ENCODE measurements at places on chromosomes 12 and 14.

DNA sequence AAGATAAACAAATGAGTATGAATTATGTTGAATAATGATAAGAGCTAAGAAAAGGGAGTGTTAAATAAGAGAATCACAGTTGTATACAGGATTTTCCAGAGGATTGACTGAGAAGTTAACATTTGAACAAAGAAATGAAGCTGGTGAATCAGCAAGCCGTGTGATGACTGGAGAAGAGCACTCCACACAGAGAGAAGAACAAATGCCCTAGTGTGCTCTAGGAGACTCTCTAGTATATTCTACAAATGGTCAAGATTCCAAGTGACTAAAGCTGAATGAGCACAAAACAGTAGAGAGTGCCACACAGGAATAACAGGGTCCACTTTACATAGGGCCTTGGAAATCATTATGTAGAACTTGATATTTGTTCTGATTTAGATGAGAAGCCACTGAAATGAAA lies 587.1 kb upstream of the ATXN7L3B start:
- peak; percentile 44 for DNase-seq

- no peak for DNase-seq
These were observed 4.1 kb downstream of the OTX2 start for GRCh38 chr14:56805992-56806727.

GRCh38 chr12:46490635-46491034 lies 118.1 kb upstream of the SLC38A2 start:
- no peak for DNase-seq

- DNase-seq = no peak
These were observed 479.4 kb upstream of the DCN start for GRCh38 chr12:91662021-91662420.

GRCh38 chr12:78034025-78034424 lies 203.3 kb downstream of the NAV3 start:
- no peak for DNase-seq

- no peak for DNase-seq
These were observed 121.7 kb downstream of the ZNF664 start for GRCh38 chr12:124094733-124095132.

- DNase-seq = no peak
These were observed 12.1 kb downstream of the CSRP2 start for GRCh38 chr12:76866726-76867125.

DNA sequence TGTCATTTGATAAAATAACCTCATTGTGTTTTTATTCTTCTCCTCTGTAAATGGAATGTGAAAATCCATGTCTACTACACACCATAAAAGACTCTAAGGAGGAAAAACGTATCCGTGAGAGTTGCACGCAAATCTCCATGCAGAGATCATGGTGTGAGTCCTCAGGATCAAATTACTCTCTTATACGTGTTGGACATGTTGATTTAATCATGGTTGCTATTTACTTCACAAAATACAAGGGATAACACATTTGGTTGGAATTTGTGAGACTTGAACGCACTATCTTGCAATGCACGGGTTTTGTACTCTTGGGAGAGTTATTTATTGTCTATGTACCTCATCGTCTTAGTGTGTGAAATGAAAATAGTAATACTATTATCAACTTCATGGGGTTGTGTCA lies 128.0 kb upstream of the RASSF8 start:
- DNase-seq = no peak

DNA sequence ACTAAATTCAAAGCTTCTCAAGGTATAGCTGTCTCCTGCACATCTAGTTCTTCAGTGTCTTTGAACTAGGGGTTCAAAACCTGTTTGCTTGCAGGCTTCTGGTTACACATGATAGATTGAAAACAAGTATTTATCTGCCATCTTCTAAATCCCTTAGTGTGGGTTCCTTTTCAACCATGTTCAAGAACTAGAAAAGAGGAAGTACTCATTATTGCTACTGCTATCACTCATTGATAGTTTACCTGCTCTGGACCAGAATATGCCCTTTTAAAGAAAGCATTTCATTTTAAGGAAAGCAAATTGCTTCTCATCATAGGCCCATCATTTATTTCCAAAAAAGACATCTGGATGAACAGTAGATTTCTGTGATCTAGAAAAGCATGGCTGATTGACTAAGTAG lies 37.1 kb upstream of the VSX2 start:
- no peak for DNase-seq

DNA sequence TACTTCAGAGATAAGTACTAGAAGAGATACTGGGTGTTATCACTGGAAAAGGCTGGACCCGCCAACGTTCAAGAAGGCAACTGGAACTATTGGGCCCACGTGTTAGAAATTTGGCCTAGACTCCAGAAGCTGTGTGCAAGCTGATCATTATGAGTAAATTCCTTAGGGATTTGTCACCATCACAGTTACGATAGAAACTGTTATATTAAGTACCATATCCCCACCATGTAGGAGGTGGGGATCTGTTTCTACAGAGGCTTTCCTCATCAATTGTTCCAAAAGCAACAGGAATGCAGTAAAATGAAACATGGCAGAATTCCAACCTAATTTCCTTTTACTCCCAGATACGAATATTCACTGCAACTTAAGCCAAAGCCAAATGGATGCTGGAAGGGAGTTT lies 170.7 kb downstream of the NOVA1 start:
- DNase-seq = no peak

GRCh38 chr14:73814153-73814552 lies 37.5 kb upstream of the PTGR2 start:
- no peak for DNase-seq

DNA sequence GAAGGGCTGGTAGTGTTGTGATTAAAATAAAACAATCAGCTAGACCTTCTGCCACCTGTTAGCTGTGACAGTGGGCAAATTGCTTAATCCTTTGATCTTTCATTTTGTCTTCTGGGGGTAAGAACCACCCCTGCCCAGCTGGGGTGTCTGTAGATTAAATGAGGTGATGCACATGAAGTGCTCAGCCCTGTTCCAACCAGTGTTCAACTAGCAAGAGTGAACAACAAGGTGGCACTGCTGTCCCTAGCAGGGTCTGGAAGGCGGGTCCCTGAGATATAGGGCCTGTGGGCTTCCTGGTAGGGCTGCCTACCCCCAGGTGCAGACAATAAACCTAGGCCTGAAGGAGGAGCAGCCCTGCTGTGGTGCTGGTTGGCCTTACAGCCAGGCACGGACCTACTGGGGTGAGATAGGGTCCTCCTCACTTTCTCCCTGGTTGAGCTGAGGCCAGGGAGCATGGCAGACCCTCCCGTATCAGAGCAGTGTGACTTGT lies 60.6 kb downstream of the ARL6IP4 start:
- DNase-seq = no peak

DNA sequence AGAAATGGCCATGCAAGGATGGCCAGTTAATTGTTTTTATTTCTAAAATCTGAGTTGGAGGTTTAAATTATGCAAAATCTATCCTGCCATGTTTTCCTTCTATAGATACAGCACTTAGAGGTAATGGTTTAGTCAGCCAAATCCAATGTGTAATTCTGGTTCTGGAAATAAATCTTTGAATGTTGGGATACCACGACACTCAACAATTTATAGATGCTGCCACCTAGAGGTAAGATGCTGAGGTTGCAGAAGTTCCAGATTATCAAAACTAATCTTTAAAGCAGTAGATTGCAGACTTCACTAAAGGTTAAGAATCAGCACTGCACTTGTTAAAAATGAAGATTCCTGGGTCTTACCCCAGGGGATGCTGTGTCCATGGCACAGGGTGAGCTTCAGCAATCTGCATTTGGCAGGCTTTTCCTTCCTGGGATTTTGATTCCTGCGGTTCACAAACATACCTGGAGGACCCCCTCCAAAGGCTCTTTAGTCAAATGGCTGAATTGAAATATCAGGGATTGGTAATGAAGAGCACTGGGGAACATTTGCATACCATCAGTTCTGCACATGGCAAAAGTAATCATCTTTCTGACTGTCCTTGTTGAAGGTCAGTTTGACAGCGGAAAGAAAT lies 53.4 kb upstream of the ANO4 start:
- DNase-seq = peak; percentile 26

DNA sequence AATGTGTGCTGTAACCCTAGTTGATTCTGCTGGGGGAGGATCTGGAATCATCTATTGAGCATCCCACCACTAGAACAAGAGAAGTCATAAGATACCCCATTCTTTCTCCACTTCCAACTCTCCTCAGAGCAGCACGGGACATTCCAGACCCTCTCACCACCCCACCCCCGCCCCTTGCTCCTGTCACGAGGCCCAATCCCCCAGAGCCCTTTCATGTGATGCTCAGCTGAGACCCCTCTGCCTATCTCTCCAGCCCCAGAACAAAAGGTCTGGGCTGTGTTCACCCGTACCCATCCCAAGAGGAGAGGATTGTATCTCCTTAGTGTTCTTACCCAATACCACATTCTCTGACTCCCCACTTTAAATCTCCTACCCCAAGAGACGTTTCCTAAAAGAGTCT lies 602 bp downstream of the PMEL start:
- no peak for DNase-seq

GRCh38 chr14:99231161-99231849 lies 40.7 kb downstream of the BCL11B start:
- DNase-seq = no peak

DNA sequence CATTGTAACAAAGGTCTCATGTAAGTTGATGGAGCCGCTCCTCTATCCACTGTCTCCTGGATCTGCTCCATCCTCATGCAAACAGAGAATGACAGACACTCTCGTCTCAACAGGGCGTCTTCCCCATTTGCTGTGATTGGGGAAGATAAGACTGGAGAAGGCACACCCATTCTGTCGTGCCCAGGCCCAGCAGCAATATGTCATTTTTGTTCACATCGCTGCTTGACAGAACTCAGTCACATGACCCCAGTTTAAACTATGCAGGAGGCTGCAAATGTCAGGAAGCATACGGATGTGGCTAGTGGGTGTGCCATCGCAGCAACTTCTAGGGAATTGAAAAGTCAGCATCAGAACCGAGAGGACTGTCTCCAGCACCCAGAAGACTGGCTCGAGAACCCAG lies 290.5 kb downstream of the TMEM132D start:
- DNase-seq = no peak

DNA sequence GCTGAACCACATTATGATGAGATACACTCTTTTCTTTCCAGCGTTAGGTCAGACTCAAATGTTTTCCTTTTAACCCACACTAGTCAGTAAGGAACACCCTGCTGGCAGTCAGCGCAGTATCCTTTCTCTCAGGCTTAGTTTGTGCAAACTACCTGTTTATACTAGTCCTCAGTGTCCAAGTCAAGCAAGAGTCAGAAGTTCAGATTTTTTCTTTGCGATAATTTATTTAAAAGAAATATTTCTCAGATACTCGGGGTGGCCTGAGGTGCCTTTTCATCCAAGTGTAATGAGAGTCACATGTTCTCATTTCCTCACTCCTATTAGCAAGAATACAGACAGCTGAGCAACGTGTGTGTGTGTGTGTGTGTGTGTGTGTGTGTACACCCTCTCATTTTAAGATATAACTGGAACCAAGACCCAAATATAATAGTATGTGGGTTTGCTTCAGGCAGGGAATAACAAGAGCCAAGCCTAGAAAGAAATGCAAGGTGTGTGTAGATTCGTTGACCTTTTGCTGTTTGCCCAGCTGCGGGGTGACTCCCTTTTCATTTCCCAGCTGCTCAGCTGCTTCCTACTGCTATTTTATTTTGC lies 182.7 kb downstream of the KICS2 start:
- no peak for DNase-seq

- no peak for DNase-seq
These were observed 23.0 kb downstream of the JAG2 start for GRCh38 chr14:105145381-105146180.

DNA sequence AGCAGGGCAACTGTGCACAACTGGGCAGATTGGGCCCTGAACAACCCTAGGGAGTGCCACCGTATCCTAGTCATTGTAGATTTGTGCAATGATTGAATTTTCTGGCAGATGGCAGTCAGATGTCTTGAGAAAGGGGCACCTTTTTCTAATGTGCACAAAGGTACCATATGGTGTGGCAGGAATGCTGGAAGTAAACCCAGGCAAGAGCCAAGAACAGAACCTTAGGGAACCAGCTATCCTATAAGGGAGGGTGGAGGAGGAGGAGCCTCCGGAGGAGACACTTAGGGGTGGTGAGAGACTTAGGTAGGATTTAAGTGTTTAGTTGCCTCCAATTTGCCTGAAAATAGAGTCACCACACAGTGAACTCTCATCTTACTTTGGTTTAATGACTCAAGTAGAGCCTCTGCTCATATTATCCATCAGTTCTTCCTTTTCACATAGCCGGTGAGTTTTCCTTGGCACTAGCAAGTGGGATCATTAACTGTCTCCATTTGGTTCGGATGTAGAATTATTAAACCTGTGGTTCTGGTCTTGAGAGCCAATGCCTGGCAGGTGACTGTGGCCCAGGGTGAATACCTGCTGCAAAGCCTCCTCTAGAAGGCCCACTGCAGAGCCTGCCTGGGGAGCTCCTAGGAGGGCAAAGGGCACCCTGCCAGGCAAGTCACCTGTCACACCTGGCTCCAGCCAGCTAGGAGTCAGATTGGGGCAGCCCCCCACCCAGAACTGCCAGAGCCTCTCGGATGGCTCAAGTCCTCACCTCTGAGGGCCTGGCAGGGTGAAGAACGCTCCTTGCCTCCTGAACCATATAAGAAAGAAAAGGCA lies 184.4 kb upstream of the HIF1A start:
- DNase-seq = no peak

GRCh38 chr12:10392394-10392930 lies 2.6 kb upstream of the KLRK1 start:
- DNase-seq = peak; percentile 26

DNA sequence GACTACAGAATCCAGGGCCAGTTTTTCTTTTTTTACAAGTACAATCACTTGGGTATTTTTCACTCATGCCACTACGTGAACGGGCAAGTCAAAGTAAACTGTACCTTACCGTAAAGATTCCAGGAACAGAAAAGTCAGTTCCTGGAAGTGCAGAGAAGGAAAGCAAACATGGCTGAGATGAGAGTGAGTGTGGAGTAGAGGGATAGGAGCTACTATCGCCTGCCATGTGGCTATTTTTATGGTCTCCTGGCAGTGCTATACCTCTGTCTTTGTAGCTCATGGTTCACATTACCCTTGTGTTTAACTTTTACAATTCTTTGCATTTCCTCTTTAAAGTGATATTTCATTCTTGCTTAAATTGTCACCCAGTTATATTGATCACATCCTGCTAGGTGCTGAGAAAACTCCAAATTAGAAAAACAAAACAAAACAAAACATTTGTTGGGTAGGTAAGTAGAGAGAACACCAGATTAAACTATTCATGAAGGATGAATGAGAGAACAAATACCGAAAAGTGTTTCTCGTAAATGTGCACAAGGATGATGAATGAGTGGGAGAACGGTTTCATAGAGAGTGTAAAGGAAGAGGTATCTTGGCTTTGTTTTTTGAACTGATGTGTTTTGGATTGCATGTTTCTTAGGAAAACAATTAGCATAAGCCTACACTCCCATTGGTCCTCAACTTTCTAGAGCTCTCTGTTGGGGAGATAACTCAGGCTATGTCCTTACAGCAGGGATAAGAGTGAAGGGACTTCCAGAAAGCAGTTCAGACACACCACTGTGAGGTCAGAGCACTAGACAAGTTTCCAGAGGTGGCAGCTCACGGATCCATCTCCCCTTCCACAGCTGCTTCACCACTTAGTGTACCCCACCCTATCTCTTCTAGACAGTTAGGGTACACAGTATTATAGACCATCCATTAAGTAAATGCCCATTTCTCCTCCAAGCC lies 163.7 kb downstream of the IPO8 start:
- no peak for DNase-seq

- DNase-seq = peak; percentile 98
These were observed 35.2 kb downstream of the PRIMA1 start for GRCh38 chr14:93752980-93753561.
